Subcutaneous preadipocyte (primary cell): ENCODE measurements at places on chromosomes 4 and X. TPM values are rescaled to one million over a fixed set of nuclear protein-coding genes. Genes with fewer than 3 reads are reported as not detected.

Gene PNMA3
- total RNA-seq, result under 0.01 and 0.37 TPM in 2 replicates

Gene NHS
- total RNA-seq, result 0.98 and 2.2 TPM in 2 replicates

Gene SPARCL1
- total RNA-seq, result 1.1 TPM in 1 of 2 replicates, not detected in the other

Gene NSG1
- 0.20 TPM in 1 of 2 replicates, not detected in the other for total RNA-seq

Gene HAND2
- total RNA-seq, result 9.9 and 15.4 TPM in 2 replicates

Gene MMRN1
- not detected in 2 replicates for total RNA-seq

Gene CFAP299
- total RNA-seq, result 0.37 and 2.7 TPM in 2 replicates

Gene DCX
- not detected in 2 replicates for total RNA-seq

Gene L1CAM
- total RNA-seq, result under 0.01 and 0.39 TPM in 2 replicates

Gene FAM47A
- total RNA-seq, result not detected in 2 replicates

Gene SMPX
- total RNA-seq, result not detected in 2 replicates

Gene POLR2B
- total RNA-seq, result 85.6 and 106 TPM in 2 replicates

Gene GRPEL1
- 32.7 and 33.4 TPM in 2 replicates for total RNA-seq

Gene TEX13C
- not detected in 2 replicates for total RNA-seq

Gene GJB1
- not detected in 2 replicates for total RNA-seq

Gene TSPAN6
- total RNA-seq, result 16.6 and 17.6 TPM in 2 replicates

Gene CLTRN
- total RNA-seq, result 0.20 and 0.37 TPM in 2 replicates

Gene RNF212
- total RNA-seq, result 0.73 and 1.6 TPM in 2 replicates

Gene ZNF280C
- total RNA-seq, result 5.9 and 8.6 TPM in 2 replicates

Gene ZFP92
- under 0.01 TPM in 2 replicates for total RNA-seq

Gene EDA
- 0.59 and 0.73 TPM in 2 replicates for total RNA-seq

Gene ADGRL3
- not detected in 2 replicates for total RNA-seq

Gene CFAP99
- total RNA-seq, result not detected in 2 replicates

Gene CXXC4
- total RNA-seq, result not detected in 2 replicates

Gene NDNF
- 0.73 and 1.2 TPM in 2 replicates for total RNA-seq

Gene MTMR8
- total RNA-seq, result 0.59 and 0.73 TPM in 2 replicates

Gene TLR6
- 3.1 and 3.7 TPM in 2 replicates for total RNA-seq

Gene NWD2
- not detected in 2 replicates for total RNA-seq

Gene ZNF630
- total RNA-seq, result 0.98 and 1.1 TPM in 2 replicates

Gene DCAF12L2
- total RNA-seq, result under 0.01 and 0.39 TPM in 2 replicates

Gene CUL4B
- total RNA-seq, result 53.6 and 80.2 TPM in 2 replicates

Gene SOX3
- total RNA-seq, result not detected in 2 replicates

Gene CASK
- total RNA-seq, result 24.6 and 29.5 TPM in 2 replicates

Gene TRIM61
- total RNA-seq, result 1.2 and 1.8 TPM in 2 replicates

Gene TEX13D
- total RNA-seq, result not detected in 2 replicates

Gene TMEM271
- total RNA-seq, result not detected in 2 replicates

Gene FGF13
- total RNA-seq, result under 0.01 and 0.59 TPM in 2 replicates

Gene VCX2
- not detected in 2 replicates for total RNA-seq

Gene CSAG3
- not detected in 2 replicates for total RNA-seq

Gene CT45A3
- not detected in 2 replicates for total RNA-seq

Gene JADE3
- total RNA-seq, result 2.9 and 3.9 TPM in 2 replicates

Gene CXCL11
- total RNA-seq, result not detected in 2 replicates

Gene GDPD2
- total RNA-seq, result under 0.01 TPM in 2 replicates
